ENCODE measurements at places on chromosomes 6 and 20.

DNA sequence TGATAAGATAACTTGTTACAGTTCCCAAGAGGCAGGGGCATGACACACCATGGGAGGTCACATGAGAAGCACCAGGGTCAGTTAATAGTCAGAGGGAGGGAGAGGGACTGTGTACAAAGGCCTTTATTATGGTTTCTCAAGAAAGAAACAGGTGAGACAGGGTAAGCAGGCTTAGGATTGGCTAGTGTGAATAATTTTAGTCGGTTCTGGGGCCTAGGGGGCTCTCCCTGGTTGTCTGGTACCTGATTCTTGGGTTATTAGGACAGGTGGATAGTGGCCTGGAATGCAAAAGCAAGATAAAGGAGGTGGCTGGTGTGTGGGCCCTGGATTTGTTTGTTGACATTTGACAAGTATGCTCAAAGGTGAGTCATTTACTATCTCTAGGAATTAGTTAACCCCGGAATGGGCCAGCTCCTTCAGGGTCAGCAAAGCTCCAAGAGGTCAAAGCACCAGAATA lies 49.4 kb upstream of the MCUR1 start:
- DNase-seq: no peak

- no peak for DNase-seq
Measured at GRCh38 chr6:117908246-117909068, 1.4 kb downstream of the SLC35F1 start.

DNA sequence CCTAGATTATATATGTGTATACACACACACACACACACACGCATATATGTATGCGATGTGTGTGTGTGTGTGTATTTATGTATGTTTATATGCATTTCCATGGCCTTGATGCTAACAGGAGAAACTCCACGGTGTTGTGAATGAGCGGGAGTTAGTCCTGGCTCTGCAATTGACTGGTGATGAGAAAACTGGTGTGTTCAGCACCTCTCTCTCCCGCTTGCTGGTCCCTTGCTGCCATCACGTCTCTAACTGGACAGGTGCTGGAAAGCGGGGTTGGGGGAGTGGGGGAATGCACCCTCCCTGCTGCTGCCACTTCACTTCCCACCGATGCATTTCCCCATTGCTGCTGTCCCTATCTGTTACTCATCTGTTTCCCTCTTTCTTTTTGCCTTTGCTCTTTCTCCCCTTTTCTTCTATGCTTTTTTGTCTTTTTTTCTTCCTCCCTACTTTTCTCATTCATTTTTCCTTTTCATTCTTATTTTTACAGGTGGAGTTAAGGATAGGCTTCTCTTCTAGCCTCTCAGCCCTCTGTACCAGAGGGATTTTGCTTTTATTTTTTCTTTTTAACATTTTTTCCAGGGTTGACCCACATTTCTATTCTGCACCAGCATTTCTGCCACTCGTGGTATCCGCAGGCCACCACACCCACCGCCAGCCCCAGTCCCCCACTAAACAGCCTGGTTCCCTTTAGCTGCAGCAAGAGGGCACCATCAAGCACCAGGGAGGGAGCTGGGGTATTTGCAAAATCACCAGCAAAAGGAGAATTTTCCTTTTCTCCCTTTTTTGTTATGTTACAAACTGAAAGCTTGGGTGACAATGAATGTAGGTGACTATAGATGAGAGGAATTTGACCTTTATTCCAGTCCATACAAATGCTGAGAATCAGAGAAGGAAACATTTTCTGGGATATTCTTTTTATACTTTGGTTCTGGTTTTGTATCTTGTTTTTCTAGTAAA lies 115.6 kb downstream of the TCP11 start:
- no peak for DNase-seq

GRCh38 chr6:85473748-85474147 lies 23.9 kb downstream of the NT5E start:
- DNase-seq: no peak

- no peak for DNase-seq
Measured at GRCh38 chr6:155216312-155217046, 47.3 kb upstream of the CLDN20 start.

GRCh38 chr6:115891111-115891669 lies 169.5 kb downstream of the FRK start:
- no peak for DNase-seq

DNA sequence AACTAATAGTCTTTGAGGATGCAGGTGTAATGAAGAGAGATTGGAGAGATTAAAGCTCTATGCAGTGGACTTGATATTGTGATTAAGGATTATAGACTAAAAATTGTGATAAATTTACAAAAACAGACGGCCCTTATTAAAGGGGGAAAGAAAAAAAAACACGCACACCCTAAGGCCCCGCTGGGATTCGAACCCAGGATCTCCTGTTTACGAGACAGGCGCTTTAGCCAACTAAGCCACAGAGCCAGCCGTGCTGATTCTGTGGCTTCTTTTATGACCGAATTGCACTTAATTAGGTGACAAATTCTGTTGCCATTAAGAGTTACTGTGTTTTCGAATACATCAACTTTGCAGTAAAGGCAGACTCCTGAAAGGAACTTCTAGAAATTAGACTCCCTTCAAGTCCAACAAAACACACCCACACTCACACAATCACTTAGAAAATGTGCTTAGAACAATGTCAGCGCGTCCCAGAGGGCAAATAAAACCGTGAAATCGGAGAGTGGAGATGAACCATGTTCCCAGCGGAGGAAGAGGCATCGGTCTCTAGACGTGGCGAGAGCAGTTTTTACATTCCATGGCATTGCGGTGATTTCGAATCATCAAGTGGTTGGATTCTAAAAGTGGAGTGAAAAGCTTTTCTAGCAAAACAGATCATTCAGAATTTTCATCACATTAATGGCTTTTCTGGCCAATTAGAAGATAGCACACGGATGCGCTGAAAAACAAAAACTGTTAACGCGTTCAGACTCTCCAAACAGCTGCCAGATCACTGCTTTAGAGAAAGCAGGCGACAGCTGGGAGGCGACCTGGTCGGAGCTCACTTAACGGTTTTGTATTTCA lies 122.6 kb downstream of the GPX5 start:
- DNase-seq: no peak

DNA sequence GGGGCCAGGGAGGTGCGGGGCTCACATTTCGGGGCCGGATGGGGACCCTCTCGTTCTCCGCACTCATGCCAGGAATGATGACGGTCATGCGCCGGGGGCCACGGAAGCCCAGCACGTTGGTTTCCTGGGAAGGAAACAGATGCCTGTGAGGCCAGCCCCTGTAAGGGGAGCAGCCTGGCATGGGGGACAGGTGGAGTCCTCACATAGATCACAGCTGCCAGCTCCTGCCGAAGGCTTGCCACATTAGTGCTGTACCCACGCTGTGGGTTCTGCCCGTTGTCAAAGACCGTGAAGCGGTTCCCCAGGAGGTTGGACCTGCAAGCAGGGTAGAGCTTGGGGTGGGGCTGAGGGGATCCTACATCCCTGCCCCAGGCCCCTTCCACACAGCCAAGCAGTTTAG lies 6.7 kb upstream of the TEAD3 start:
- DNase-seq: no peak

DNA sequence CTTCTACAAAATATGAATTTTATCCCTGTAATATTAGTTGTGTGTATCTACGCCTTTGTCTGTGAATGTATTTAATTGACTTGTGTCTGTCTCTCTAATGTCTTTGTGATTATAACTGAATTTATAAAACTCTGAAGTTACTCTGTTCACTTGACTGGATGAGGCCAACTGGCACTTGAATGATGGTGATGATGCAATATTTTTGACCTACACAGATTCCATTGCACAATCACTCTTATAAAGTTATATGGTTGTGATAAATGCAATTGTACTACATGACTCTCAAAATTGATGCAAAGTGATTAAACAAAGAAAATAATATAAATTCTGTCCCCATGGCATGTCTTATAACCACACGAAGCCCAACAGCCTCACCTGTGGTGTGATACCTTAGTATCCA lies 287.3 kb upstream of the PLN start:
- no peak for DNase-seq

DNA sequence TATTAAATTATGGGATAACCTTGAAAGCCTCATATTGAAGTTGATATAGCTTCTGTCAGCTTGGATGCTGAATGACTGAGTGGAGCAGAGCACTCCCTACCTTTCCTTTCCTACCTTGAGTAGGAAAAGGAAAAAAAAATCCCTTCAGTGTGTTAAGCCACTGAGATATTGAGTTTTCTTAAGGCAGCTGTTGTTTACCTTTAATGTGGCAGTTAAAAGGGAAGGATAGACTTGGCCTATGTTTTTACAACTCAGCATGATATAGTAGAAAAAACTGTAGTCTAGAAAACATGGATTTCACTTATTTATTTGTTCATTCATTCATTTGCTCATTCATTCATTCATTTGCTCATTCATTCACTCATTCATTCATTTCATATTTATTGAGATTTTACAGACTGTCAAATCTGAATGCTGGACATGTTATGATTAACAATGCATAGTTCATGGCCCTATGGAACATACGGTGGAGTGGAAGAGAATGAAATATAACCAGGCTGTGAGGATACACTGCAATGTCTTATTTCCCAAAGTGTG lies 131.5 kb upstream of the MAN1A1 start:
- DNase-seq: no peak

All from cortex of kidney (tissue), 1 donor.